ENCODE measurements at places on chromosomes 6 and 20. TPM values are rescaled to one million over a fixed set of nuclear protein-coding genes. Genes with fewer than 3 reads are reported as not detected.

Gene ZSCAN23
- total RNA-seq = 0.10 TPM

Gene PKHD1
- not detected for total RNA-seq

Gene NKAPL
- 1.3 TPM for total RNA-seq

Gene IL17A
- total RNA-seq = not detected

Gene ANGPT4
- total RNA-seq = not detected

Gene LY6G6D
- total RNA-seq = not detected

Gene ABT1
- 22.6 TPM for total RNA-seq

Gene WFDC12
- total RNA-seq = not detected

Measured in mammary microvascular endothelial cell (primary cell).